ENCODE measurements at places on chromosomes 4 and X. TPM values are rescaled to one million over a fixed set of nuclear protein-coding genes. Genes with fewer than 3 reads are reported as not detected.

Gene RWDD4
- total RNA-seq = 17.1 TPM

Gene MAGEB1
- total RNA-seq = not detected

Gene FAM241A
- 5.0 TPM for total RNA-seq

Gene WWC2
- total RNA-seq = 3.7 TPM

Gene CXCL11
- not detected for total RNA-seq

Gene RHOXF2
- not detected for total RNA-seq

Gene RASL11B
- total RNA-seq = 0.48 TPM

Gene SAP30
- 18.4 TPM for total RNA-seq

Gene GSX2
- not detected for total RNA-seq

Gene SLC25A5
- 487 TPM for total RNA-seq

DNA sequence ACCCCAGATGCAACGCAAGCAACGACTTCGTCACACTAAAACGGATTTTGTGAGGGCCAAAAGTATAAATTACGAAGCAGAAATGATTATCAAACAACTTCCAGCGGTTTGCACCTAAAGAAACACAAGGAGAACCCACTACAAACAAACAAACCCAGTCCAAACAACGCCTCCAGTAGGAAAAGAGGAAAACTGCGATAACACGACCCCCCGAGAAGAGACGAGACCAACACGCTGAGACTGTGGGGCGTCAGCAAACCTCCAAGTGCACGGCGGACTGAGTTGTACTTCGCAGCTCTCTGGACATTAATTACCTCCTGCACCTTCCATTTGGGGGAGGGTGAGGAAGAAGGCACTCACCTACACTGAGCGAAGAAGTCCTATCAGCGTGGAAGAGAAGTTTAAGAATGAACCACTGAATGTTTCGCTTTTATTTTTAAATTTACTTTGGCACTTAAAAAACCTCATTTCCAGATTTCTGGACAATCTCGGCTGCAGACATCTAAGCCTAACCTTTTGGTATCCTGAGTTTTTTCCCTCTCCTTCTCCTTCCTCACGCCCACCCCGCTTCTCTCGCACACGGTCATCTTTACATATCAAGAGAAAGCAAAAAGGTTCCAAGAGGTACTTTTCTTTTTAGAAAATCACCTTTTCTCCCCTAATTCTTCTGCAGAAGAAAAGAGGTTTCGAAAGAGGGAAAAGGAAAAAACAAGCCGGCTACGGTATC is at the start of gene MAB21L2:
Gene MAB21L2, plus strand, starts transcription at position 6 of the 727 bp plus-strand sequence. CDS start 879 bp downstream, outside the sequence.
- no peak for DNase-seq

- DNase-seq = no peak
Observed at GRCh38 chrX:151609222-151609621, 45.7 kb downstream of the PASD1 start.

DNA sequence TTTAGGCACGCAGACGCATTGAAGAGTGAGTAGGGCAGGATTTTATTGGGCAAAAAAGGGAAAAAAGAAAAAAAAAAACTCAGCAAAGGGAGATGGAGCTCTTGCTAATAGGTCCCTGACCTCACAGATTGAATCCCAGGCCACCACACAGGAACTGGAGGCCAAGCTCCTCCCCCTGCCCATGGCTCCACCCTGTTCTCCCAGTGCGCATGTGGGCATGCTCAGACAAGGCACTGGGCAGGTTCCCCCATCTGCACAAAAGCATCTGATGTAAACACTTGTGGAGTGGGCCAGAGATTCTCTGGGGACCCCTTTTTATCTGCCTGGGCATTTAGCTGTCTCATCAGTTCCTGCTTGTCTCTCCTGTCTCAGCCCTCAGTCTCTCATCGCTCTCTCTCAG is 9.5 kb downstream of the FRMD7 start:
- no peak for DNase-seq

GRCh38 chrX:48752498-48752897 is 9.0 kb upstream of the GLOD5 start:
- no peak for DNase-seq

- DNase-seq = no peak
Observed at GRCh38 chr4:43271946-43272345, 379.4 kb downstream of the GRXCR1 start.

DNA sequence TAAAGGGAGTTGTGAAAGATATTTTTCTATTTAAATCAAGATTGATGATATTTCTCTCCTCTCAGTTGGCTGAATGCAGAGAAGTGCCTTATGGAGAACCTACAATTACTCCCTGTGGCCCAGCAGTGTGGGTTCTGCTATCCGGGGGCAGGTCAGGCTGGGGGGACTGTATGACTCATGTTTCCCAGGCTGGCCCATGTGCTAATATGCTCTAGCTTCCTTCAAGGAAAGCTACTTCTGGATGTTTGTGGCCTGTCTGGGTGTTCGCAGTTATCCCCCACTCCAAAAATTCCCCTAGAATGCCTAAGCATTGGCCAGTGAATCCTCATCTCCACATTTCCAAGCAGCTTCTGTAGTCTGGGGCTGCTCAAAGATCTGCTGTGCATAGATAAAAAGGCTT is 58.9 kb upstream of the SPP1 start:
- DNase-seq = no peak

DNA sequence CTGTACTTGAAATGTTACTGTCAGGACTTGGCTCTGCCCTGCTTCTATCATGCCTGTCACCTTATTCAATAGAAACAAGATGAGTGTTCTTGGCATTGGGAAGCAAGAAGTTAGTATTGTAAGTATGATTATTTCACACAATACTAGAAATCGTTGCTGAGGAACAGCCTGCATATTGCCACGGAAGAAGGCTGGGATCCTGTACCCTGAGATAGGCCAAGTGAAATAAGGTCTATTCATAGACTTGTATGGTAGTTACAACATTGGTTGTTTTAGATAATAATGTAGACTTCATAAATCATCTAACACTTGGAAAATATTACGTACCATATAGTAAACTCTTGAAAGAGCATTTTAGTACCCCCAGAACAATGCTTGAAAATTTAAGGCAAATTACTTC is 215.9 kb downstream of the DMD start:
- no peak for DNase-seq

- DNase-seq = no peak
Observed at GRCh38 chr4:53854991-53855568, 209.3 kb downstream of the CHIC2 start.

DNA sequence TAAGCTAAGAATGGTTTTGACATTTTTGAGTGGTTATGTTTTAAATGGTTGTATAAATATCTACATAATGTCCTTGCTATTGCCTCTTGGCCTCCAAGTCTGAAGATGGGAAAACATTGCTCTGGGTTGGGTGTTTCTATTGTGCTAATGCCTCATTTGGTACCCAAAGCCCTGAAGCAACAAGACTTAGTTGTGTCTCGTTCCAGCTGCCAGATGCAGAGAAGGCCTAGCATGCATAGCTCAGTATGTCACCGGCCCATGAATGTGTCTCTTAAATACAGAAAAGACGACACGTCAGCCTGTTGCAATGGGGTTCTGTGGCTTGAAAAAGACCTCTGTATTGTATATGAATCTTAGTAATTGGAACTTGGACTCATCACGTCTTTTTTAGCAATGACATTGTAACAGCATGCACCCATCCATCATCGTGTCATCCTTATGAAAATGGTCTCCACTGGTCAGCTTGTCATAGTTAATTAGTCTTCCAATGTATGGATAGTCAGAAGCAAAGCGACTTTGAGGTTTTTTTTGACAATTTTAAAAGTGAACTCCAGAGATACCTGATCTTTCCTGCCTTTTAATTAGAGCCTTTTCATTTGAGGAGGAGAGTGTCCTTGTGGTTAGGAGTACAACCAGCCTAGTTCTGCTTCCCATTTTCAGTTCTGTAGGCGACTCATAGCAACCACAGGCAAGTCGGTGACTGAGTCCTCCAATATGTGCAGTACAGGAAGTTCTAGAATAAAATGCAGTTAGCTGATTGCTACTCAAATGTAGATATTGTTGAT is 126.4 kb upstream of the GATB start:
- DNase-seq = no peak

- DNase-seq = no peak
Observed at GRCh38 chrX:23066588-23067281, 67.0 kb downstream of the DDX53 start.

- DNase-seq = no peak
Observed at GRCh38 chrX:69121321-69122000, 43.8 kb downstream of the PJA1 start.

DNA sequence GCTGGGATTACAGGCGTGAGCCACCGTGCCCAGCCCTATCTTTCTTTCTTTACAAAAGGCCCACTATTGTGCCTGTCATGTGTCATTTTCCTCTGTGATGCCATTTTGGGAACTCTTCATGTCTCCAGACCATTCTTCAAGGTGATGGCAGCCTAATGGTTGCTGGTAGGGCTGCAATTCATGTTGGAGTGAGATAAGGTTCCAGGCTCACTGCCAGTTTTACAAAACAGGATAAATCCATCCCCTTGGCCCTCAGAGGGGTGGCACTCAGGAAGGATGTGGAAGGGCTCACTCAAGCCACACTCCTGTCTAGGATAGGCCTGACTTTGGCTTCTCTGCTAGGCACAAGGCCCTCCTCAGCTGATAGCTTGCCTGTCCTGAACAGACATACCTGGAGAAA is 3.8 kb downstream of the TCEAL9 start:
- DNase-seq = no peak

DNA sequence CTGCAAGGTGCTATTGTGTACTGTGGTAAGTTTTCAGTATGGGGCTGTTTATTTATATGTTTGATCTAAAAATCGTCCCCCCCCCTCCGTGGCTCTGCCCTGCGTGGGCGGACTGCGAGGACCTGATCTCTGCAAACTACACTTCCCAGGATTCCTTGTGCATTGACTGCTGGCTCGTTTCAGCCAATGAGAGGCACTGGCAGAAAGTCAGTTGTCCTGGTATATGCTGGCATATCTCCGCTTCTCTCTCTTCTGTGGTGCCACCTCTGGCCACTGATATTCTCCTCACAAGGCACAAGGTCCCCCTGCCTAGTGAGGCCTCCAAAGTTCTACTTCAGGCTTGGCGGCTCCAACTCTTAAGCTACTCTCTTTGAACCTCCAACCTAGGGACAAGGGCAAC is 168.8 kb upstream of the ZFP42 start:
- DNase-seq = no peak

- DNase-seq = no peak
Observed at GRCh38 chrX:111881715-111882114, 5.7 kb downstream of the TRPC5OS start.

- DNase-seq = no peak
Observed at GRCh38 chrX:146278381-146278780, 460.8 kb downstream of the SLITRK2 start.

DNA sequence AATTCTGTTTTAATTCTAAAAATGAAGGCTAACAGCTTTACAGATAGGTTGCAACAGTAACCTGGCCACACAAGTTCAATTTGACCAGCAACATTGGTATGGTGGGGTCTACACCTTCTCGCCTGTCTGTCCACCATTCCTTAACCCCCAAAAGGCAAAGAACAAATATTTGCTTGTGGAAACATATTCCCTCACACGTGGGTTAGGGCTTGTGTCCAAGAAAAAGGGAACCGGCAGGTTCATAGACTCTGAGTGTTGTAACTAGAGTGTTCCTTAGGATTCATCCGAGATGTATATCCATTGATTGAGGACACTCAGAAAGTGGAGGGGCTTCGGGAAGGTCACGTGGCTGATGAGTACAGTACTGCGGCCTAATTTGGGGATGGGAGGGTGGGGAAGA is 54.1 kb downstream of the C4orf51 start:
- DNase-seq = no peak

DNA sequence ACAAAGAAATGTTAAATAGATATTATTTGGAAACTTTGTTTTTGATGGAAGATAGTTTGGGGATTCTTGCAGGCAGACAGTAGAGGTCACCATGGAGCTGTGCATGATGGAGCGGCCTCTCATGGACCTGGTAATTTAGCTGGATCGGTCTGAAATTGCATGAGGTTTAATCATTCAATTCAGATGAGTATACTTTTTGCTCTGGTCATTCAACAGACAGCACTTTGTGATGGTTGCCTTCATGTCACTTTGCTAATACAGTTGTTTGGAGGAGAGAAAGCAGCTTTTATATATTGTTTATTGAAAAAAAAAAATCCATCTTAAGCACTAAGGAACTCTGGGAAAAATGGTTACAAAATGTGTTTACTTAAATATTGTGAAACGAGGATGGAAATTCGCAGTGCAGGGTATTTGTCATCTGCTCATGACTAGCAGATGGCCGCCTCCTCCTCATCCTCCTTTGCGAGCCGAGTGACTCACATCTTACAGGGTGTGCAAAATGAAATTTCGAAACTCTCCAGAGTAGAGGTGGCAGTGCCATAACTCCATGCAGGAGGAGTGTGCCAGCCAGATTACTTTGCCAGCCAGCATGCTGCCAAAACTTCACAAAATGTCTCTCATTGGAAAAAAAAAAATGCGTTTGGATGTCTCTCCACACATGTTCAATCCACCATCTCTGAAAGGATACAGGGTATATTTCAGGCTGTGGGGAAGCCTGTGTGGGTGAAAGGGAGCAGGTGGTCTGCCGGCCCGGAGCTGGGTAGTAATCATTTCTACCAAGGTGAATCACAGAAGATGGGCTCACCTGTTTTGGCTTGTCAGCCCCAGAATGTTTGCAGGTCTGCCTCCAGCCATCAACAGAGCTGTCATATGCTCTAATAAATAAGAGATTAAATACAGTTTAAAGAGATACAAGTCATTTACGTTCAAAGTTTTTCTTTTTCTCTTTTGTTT is 314.9 kb upstream of the DIPK2B start:
- peak; percentile 10 for DNase-seq

DNA sequence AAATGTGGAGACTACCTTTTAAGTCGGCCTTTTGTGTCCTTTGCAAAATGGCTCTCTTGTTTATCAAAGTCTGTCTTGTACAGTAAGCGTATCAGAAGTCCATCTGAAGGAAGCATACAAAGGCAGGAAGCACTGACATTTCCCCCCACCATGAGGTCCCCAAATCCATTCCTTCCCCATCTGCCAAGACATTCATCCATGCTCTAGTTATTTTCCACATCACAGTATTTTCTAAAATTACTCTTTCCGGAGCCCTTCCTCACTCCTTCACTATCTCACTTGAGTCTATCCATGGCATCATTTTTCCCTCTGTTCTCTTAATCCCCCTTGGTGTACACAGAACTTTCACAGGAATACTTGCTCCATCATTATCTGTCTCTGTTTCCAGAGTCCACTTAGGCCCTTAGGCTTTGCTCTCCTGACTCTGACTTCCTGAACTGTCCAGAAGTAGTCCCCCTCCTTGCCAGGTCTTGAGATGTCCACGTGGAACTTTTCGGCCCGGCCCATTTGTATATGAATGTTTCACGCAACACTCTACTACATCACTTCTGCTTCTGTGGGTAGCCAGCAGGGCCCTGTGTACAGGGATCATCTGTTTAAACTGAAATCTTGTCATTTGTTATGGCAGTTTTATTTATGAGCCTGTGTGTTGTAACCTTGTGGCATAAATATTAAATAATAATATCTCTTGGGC is 2.1 kb downstream of the SEL1L3 start:
- DNase-seq = no peak
